ENCODE measurements at places on chromosomes 7 and 10.

DNA sequence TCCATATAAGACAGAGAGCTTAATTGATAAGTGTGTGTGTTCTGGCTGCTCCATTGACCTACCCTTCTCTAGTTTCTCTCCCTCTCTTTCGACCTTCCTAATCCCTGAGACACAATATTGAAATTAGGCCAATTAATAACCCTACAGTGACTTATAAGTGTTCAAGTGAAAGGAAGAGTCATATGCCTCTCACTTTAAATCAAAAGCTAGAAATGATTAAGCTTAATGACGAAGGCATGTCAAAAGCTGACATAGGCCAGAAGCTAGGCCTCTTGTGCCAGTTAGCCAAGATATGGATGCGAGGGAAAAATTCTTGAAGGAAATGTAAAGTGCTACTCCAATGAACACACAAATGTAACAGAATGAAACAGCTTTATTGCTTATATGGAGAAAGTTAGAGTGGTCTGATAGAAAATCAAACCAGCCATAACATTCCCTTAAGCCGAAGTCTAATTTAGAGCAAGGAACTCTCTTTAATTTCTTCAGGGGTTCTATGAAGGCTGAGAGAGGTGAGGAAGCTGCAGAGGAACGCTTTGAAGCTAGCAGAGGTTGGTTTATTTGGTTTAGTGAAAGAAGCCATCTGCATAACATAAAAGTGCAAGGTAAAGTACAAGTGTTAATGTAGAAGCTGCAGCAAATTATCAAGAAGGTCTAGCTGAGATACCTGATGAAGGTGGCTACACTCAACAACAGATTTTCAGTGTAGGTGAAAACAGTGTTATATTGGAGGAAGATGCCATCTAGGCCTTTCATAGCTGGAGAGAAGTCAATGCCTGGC lies 53.8 kb downstream of the ST7 start:
- DNase-seq: no peak

- DNase-seq: no peak
These were observed 170.7 kb upstream of the DKK1 start for GRCh38 chr10:52143338-52143737.

DNA sequence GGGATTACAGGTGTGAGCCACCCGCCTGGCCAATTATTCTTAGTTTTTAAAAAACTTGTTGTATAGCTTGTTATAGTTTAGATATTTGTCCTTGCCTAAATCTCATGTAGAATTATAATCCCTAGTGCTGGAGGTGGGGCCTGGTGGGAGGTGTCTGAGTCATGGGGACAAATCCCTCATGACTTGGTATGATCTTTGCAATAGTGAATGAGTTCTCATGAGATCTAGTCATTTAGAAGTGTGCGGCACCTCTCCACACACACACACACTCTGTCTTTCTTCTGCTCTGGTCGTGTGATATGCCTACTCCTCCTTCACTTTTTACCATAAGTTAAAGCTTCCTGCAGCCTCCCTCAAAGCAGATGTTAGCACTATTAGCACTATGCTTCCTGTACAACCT lies 37.2 kb downstream of the FAM149B1 start:
- DNase-seq: no peak

GRCh38 chr7:46191776-46192175 lies 270.7 kb upstream of the IGFBP3 start:
- no peak for DNase-seq

- peak; percentile 65 for DNase-seq
These were observed at the start of gene FEZF1 for GRCh38 chr7:122304319-122304975. FEZF1 (minus strand) TSS chr7:122304750; CDS start chr7:122304437, 313 bp downstream.

- no peak for DNase-seq
These were observed 39.8 kb downstream of the BRI3 start for GRCh38 chr7:98321301-98321700.
